GM23248 (cell line): ENCODE measurements at places on chromosomes 3 and 15.

- peak; percentile 78 for DNase-seq
These were observed 6.5 kb upstream of the DNASE1L3 start for GRCh38 chr3:58217209-58217811.

- DNase-seq: peak; percentile 65
These were observed 69.0 kb downstream of the RBM6 start for GRCh38 chr3:50008931-50009330.

DNA sequence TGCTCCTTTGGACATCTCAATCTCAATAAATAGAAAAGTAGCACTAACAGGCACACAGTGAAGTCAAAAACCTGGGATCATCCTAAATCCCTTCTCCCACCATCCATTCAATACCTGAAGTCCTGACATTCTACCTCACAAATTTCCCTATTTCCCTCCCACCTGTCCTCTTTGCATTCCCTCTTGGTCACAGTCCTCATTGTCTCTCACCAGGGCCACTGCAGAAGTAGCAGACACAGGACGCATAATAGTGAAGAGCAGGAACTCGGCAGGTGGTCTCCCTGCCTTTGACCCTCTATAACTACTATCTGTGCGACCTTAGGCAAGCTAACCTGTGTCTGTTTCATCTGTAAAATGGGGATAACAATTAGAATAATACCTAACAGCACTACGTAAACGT lies 2.3 kb downstream of the THOC7 start:
- DNase-seq: no peak

DNA sequence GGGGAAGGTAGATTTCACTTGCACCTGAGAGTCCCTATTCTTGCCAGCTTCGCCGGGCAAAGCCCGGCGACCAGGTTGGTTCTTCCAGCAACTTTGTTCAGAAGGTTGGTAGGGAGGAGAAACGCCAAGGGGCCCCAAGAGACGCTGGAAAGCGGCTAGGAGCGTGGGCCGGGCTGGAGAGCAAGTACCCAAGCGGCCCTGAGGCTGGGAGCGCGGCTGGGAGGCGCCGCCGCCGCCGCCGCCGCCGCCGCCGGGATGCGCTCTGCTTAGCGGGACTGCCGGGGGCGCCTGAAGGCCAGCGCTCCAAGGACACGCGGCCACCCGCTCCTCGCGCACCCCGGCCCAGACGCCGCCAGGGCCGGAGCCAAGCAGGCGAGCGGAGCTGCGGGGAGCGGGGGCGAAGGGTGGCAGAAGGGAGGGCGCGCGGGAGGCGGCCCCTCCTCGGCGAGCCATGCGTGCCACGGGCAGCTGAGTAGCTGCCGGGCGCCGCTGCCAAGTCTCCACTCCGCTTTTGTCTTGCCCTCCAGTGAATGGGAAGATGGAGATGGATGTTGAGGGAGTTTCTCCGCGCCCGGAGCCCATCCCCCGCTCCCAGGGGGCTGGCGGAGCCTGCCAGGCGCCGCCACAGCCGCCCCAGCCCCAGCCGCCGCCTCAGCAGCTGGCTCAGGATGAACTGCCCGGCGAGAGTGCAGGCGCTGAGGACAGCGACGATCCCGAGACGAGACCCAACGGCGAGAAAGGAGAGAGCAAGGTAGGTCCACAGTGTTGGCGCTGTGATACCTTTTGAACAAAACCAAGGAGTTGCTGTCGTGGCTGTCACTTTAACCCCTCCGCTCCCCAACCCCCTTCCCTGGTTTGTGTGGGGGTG lies 227.4 kb upstream of the AZI2 start:
- peak; percentile 69 for DNase-seq

GRCh38 chr15:81357180-81357686 lies 16.8 kb downstream of the TMC3 start:
- DNase-seq: peak; percentile 19

DNA sequence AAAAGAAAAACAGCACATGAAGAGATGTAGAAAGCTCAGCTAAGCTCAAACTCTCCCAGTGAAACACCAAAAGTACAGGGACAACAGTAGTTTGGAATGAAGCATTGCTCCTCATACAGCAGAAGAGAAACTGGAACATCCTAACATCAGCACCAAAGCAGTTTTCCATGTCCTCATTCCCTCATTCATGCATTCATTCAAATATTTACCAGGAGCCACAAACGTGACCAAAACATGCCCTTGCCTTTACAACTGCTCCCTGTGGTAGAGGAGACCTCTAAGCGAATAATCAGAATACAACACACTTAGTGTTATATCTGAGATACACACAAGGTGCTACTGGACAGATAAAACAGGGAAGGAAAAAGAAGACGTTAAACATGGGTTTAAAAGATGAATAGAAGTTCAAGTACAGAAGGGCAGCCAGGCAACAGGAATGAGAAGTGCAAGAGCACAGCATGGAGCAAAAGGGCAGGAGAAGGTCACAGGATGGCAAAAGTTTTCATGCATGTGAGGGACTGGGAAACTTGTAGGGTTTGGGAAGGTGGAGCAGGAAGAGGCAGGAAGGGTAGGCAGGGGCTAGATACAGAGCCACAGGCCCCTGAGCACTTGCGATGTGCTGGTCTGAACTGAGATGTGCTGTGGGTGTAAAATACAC lies 58.5 kb upstream of the LMCD1 start:
- DNase-seq: peak; percentile 30
